ENCODE measurements at places on chromosomes 2 and 18. TPM values are rescaled to one million over a fixed set of nuclear protein-coding genes. Genes with fewer than 3 reads are reported as not detected.

TSPYL6 gene
- total RNA-seq, result not detected

GRCh38 chr2:191895743-191896142, 48.9 kb upstream of the CAVIN2 start:
- no peak for DNase-seq

- DNase-seq, result no peak
Measured at GRCh38 chr2:11963966-11964365, 217.5 kb downstream of the LPIN1 start.

GRCh38 chr2:46256563-46257142, 40.6 kb upstream of the EPAS1 start:
- no peak for DNase-seq

DNA sequence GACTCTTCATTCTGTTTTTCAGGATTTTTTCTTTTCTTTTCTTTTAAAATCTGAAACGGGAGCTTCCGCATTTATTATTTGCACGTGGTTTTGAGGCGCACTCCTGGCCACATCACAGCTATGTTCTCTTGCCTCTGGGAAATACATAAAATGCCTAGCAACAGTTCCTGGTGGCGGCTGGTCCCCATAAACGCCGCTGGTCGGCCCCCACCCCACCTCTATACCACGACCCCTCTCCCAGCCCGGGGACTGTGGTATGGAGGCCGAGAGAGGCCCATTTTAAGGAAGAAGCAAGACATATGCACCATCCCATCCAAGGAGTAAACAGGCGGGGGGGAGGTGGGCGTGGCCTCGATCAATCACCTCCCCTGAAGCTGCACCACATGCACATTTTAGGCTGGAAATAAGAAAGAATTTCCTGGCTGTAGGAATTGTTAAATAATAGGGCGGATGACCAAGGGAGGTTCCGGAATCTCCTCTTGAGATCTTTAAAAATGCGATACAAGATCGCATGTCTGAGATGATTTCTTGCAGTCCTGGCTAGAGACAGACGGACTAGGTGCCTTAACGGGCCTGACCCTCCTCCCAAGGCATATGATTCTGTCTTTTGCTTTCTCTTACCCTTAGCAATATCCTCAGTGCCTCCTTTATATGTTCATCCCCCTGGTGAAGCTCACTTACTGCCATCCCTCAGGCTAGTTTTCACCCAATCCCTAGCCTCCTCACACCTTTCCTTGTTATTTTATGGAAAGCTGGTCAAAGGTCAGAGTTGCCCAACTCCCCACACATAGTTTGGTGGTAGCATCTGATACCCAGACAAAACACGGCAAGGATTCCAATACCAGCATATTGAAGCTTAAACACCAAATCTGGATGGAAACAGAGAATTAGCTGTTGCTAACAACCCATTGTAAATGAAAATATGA, 82.4 kb downstream of the BCL2 start:
- DNase-seq, result peak; percentile 69

- no peak for DNase-seq
Measured at GRCh38 chr2:32874931-32875330, 71.8 kb upstream of the LTBP1 start.
